ENCODE measurements at places on chromosomes 6 and 20.

- no peak for DNase-seq
Observed at GRCh38 chr20:49887251-49888211, 27.8 kb downstream of the SPATA2 start.

- no peak for DNase-seq
Observed at GRCh38 chr6:41186031-41186562, 14.9 kb downstream of the TREML2 start.

DNA sequence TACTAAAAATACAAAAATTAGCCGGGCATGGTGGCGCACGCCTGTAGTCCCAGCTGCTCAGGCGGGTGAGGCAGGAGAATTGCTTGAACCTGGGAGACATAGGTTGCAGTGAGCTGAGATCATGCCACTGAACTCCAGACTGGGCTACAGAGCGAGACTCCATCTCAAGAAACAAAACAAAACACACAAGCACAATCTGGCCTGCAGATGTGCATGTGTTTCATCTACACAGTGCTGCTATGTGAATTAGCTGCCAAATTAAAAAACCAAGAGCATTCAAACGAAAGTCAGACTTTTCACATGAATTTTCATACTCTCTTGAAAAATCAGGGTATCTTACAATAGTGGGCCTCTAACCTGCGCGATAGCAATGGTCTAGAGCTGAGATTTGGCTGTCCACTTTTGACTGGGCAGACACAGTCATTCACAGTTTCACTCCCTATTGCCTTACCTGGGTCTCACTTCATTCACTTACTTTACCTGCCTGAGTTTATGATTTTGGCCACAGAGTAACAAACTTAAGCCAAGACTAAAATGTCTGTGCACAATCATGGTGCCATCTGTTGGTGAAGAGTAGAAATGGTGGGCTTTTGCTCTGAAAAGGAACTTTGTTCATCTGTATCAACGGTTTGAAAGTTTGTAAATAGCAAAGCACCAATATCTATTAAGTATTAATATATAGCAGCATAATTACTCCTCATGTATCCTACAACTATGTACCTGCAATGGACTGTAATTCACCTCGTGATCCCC, 138.5 kb upstream of the UST start:
- DNase-seq = no peak

DNA sequence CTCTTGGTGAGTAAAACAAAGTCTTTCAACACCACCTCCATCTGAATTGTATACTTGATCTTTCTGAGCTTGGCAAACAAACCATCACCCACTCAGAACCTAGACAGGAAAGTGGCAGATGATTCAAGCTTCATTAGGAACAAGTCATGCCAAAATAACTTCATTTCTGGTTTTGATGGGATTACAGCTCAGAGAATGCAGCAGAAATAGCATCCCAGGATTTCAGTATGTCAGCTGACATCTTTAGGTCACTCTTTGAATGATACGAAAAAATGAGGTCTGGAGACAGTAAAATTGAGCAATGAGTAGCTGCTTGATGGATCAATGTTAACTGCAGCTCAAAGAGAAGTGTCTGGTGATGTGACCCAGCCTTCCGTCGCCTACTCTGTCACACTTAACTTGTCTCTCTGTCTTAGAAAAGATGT, 92.4 kb downstream of the GJA10 start:
- no peak for DNase-seq

- peak; percentile 45 for DNase-seq
Observed at GRCh38 chr20:43691928-43692524, 25.1 kb downstream of the MYBL2 start.

- DNase-seq = no peak
Observed at GRCh38 chr6:46246727-46247126, 75.9 kb upstream of the ENPP5 start.
